ENCODE measurements at places on chromosomes 16 and 17.

DNA sequence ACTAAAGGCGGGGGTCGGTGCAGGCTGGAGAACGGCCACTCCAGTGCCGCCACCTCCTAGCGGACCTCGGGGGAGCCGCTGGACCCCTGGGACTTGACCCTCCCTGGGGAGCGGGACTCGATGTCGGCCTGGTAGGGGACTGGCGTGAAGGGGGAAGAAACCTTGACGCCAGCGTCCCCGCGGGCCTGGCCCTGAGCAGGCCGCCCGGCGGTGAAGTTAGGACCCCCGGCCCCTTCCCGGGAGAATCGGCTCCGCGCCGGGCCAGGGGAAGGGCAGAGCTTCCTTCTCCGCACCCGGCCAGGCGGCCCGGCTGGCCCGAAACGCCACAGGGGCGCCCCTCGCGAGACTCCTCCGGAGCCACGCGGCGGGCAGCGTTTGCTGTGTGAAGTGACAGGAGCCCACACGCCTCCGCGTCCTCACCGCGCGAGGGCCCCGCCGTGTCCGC, 389 bp downstream of the DUS1L start:
- DNase-seq: no peak

- peak; percentile 80 for DNase-seq
Measured at GRCh38 chr17:66508896-66509844, 206.8 kb downstream of the PRKCA start.

DNA sequence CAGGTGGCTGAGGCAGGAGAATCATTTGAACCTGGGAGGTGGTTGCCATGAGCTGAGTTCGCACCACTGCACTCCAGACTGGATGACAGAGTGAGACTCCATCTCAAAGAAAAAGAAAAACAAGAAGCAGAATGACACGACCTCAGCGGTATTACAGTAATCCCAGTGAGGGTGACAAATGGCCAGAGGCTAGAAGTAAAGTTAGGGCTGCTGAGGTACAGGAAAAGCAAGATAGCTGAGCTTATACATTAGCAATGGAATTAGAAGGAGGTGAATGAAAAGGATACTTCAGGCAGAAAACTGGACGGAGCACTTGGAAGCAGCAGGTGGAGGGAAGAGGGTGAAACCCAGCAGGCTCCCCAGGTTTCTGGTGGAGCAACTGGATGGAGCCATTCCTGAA, 26.1 kb upstream of the AMZ2 start:
- no peak for DNase-seq

DNA sequence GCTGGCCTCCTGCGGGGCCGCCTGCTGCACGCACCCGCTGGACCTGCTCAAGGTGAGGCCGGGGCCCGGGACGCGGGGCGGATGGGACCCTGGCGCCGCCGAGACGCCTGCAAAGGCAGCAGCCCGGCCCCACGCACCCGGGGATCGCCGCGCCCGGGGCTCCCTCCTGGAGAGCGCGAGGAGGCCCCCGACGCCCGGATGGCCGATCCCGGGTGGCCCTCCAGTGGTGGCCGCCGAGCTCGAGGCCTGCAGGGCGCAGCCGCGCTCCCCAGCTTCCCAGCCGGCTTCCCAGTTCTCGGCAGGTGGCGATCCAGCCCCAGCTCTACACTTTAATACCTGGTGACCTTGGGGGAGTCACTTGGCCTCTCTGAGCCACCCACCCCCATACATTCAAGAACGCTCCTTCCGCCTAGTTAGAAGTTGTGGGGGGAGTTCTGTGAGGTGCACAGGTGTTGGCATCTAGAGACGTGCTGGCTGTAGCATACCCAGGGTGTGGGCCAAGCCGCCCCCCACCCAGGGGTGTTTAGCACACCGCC, 452 bp downstream of the SLC25A10 start:
- peak; percentile 56 for DNase-seq

DNA sequence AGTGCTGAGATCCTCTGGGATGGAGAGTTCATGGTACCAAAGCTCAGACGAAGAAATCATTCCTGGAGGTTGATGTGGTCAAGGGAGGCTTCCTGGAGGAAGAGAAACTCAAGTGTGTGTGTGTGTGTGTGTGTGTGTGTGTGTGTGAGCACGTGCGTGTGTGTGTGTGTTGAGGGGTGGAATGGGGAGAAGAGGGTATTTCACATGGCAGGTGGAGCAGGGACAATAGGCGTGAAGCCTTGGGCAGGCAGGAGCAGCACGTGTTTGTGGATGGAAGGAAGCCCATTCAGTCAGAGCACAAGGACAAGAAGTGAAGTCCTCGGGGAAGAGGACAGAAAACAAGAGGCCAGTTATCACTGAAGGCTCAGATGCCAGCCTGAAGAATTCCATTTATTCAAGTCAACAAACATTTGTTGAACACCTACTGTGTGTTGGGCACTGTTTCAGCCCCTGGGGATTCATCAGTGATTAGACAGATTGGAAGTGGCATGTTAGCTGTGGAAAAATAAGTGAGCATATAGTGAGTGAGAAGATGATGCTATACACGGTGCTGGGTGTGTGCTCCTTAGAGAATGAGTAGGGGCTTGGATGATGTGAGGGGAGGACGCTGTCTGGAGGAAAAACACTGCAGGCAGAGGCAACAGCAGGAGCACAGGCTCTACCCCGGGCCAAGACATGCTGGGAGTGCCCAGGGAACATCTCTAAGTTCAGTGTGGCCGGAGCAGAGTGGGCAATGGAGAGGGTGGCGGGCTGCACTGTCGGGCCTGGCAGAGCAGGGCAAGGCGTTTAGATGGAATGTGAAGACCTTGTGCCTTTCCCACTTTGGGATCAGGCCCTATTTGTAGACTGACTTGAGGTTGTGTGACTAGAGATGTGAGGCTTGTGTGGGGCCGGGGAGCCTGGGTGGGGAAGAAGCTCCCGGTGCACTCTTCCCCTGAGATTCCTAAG, 267.1 kb downstream of the CBLN1 start:
- no peak for DNase-seq

DNA sequence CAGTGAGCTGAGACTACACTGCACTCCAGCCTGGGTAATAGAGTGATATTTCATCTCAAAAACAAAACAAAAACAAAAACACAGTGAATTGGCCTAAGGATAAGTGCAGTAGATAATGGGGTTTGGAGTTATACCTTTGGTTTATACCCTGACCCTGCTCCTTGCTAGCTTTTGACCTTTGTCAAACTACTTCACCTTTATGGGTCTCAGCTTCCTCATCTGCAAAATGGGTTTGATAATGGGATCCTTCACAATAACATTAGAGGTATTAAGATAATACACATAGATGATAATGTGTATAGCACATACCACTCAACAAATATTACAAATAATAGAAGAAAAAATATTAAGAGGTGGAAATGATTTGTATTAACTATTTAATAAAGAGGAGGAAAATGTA, 85.9 kb downstream of the STXBP4 start:
- DNase-seq: no peak

DNA sequence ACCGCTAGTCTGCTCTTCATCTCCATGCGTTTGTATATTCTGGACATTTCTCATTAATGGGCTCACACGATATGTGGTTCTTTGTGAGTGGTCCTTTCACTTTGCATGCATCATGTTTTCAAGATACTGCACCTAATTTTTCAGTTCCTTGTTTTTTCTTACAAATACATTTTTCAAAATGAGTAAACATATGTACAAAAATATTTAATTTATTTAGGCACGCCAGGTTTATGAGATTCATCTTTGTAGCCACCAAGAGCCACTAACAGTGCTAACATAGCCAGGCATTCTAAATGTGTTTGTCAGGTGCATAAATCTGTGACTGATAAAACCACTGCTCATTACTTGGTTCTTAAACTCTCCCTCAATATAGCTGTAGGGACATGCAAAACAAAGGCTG, 375.3 kb downstream of the WWOX start:
- no peak for DNase-seq

DNA sequence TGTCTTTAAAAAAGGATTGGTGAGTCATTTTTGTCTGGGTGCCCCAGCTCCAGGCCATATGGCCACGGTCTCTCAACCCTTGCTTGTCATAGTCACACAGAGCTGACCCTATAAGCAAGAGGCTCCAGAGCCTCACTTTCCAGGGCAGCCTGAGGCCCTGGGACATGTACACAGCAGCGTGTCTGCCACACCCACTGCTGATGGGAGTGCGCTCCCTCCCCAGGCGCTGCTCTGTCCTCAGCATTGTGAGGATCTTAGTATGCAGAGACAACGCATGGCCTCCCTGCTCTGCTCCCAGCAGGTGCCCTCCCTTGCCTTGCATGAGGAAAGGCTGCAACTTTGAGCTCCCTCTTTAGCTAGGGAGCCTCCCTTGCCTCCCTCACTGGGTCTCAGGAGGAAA, 80.8 kb upstream of the CRHR1 start:
- DNase-seq: no peak

- DNase-seq: no peak
Measured at GRCh38 chr17:8680466-8681169, 50.1 kb upstream of the MYH10 start.

DNA sequence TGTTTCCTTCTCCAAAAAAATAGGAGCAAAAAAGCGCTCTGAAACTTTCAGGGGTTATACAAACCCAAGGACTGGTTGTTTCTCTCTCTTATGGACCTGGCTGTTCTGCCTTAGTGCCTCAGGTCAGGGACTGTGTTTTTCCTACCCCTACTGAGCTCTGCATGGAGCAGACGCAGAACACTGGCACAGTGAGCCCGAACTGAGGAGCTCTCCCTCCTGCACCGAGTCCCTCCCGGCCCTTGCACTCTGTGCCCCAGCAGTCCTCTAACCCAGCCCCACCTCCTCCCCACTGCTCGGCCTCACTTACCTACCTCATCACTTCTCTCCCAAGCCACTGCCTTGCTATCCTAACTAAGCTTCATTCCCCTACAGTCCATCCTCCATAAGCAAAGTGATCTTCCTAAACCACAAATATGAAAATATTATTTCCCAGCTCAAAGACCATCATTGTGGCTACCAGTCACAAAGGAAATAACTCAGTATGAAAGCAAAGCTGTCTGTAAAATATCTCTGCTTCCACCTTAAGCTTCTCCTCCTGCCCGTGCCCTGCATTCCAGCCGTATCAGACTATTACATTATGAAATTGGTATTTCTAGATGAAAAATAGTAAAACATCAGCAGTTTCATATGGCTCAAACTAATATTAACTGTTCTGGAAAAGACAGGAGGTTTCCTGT, 13.6 kb downstream of the MEIOB start:
- DNase-seq: no peak

GRCh38 chr16:27226976-27227705, 23.8 kb downstream of the KDM8 start:
- no peak for DNase-seq

DNA sequence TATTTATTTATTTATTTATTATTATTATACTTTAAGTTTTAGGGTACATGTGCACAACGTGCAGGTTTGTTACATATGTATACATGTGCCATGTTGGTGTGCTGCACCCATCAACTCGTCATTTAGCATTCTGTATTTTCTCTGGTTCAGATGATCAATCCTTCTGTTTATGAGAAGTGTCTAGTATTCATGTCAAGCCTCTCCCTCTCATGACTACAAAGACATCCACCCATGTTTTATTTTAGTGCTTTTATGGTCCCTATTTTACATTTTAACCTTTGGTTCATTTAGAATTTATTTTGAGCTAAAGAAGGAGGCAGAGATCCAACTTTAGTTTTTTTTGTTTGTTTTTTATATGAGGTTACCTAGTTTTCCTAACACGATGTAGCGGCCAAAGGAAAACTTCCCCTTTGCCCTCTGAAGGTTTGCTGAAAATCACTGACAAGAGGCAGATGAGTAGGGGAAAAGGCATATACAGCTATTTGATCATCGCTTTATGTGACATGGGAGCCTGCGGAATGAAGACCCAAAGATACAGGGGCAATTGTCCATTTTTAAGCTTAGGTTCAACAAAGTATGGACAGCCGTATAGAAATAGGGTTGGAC, 22.4 kb upstream of the AQP8 start:
- DNase-seq: no peak

DNA sequence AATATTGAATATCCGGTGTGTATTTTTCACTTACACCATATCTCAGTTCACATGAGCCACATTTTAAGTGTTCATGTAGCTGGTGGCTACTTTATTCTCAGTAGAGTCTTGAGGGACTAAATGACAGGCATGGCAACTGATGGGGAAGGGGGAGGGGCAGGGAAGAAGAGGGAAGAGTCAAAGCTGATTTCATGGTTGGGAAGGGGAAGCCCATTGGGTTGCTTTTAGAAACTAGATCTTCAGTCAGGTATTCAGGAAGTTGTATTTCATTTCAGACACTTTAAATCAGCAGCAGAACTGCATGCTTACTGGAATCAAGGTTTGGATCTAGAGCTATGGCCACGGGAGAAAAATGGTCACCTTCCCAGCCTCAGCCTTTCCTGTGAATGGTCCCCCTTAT, 2.9 kb upstream of the WIPI1 start:
- peak; percentile 42 for DNase-seq

DNA sequence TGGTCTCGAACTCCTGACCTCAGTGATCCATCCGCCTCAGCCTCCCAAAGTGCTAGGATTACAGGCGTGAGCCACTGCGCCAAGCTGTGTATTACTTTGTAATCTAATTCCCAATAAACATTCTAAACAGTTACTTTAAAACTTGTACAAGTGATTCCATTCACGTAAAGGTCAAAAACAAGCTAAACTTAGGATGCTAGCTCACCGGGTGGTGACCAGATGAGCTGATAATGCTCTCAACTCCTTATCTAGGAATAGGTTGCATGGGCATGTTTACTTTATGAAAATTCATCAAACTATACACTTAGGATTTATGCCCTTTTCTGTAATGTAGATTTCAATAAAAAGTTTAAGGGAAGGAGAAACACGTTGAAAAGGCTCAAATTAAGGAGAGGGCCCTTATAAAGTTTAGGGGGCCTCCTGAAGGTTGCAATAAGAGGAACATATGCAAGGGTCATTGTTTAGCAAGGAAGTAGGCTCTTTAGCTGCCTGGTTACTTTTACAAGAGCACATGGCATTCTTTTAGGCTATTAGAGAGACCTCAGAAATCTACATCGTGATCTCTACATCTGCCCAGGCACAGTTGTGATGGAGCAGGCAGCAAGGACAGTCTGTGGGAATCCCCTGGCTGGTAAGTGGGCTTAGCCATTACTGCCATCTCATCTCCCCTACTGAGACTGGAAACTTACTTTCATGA, 13.3 kb downstream of the CDR2 start:
- DNase-seq: peak; percentile 24

DNA sequence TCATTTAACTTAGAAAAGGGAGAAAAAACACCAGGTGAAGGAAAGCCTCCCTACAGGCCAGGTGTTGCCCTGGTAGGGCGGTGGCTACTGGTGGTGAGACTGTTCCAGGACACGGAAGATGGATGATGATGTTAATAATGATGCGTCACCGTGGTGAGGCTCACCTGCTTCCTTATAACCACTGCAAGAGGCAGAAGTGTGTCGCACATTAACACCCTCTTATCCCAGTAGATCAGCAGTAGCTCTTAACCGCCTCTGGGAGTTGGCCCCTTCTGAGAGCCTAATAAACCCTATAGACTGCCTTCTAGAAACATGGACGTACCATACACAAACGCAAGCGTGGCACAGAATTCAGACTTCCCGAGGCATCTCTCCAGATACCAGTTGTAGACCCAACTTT, 7.8 kb downstream of the BFAR start:
- no peak for DNase-seq

DNA sequence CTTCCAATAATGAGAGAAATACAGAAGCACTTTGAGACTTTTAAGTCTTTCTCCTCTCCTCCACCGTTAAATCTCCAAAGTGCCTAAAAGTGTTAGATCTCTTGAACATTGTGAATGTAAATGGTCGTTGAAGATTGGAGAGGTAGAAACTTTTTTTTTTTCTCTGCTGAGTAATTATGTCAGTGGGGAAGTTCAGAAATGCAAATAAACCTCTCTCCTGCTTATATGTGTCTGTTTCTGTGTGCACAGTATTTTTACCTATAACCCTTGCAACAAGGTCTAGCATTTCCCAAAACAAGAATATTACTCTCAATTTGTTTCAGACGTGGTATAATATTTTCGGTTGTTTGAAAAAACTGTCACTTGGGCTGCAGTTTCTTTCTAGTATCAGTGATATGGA, 833.6 kb upstream of the CDH8 start:
- no peak for DNase-seq

Data from activated CD4-positive, alpha-beta T cell treated with anti-CD3 and anti-CD28 coated beads for 36 hours (primary cell).